Putamen (tissue), 1 donor: ENCODE measurements at places on chromosomes 16 and 17.

DNA sequence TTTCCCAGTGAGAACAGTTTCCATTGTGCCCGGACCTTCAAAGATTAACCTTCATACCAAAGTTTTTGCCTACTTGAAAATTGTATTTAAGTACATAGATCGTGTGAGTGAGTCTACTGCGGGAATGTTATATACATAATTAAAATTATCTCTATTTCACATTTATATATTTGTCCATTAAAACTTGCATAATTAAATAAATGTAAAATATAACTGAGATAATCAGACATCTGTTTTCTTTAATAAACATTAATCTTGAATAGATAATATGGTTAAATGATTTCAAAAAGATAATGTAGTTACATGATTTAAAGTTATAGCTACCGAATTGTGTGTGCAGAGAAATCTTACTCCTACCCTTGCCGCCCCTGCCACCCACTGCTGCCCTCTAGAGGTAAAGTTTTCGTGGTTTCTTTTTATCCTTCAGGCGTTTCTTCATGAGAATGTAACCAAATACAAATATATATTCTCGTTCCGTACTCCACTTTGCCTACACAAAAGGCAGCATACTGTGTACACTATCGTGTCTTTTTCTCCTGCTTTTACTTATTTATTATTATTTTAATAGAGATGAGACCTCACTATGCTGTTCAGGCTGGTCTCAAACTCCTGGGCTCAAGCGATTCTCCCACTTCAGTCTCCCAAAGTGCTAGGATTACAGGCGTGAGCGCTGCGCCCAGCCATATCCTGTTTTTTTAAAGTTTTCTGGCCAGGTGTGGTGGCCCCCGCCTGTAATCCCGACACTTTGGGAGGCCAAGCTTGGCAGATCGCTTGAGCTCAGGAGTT, 35.6 kb downstream of the RPA1 start:
- DNase-seq, result no peak

DNA sequence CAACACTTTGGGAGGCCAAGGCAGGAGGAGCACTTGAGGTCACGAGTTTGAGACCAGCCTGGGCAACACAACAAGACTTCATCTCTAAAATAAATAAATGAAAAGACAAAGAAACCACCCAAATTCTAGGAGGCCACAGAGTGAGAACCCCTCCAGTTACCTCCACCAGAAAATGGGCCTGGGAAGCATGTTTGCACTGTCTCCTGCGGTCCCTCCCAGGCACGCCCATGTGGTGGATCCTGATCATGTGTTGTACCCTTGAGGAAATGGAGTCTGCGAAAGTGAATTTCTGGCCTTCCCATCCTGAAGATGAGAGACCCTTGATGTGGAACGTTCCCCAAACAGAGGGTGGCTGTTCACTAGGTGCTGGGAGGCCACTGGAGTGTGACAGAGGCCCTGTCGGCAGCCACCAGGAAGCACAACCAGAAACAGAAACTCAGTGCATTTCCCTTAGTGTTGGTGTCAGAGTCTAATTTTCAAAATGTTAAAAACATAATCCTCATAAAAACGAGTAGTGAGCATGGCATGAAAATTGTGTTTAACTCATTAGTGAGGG, 19.2 kb upstream of the USP22 start:
- no peak for DNase-seq

- no peak for DNase-seq
Measured at GRCh38 chr16:50400967-50401348, 32.2 kb upstream of the BRD7 start.

DNA sequence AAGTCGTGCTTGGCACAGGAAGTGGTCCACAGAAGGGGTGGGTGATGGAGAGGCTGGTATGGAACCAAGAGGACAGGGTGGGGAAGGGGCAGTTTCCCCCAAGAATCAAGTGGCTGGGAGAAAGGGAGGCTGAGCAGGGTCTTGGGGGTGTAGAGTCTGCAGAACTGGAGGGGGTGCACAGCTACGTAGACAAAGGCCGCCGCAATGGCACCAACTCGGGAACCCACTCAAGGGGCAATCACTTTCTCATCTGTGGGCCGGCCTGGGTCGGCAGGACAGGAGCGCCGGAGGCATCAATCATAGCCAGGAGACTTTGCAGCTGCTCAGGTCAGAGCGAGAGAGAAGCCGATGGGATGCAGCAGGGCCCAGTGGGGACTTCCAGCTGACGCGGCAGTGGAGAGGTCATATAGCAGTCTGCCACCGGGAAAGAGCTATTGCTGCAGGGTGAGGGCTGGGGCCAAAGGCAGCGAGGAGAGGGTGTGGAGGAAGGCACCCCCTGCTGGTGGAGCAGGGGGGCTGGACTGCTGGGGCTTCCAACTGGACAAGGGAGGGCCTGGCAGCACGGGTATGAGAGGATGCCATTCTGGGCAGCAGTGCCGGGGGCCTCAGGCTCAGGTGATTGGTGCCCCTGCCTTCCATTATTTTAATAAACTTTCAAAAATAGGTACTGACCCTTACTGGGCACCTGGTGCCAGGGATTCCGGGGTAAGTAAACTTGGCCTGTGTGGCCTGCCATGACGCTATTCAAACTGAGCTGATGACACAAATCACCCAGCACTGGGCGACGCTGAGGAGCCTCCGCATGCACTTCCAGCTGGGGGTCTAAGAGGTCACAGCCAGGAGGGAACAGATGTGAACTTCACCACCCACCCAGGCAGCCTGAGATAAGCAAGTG, 52.5 kb upstream of the MTSS2 start:
- DNase-seq, result no peak

DNA sequence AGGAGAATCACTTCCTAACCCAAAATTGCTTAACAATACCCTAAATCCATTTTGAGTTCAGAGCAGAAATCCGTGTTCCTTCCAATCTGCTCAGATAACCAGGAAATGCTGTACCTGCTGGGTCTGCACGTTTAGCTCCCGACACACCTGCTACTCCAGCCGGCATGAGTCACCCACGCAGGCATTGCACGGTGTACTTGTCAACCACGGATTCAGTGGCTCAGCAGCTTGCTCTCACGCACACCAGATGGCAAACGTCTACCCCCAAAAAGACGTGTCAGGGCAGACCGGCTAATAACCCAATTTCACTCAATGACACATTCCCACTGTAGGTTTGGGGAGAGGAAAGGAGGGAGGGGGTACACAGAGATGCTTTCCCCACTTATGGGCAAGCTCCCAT, 468.1 kb downstream of the SOX9 start:
- DNase-seq, result no peak
